Renal cortical epithelial cell (primary cell): ENCODE measurements at places on chromosomes 13 and 19. TPM values are rescaled to one million over a fixed set of nuclear protein-coding genes. Genes with fewer than 3 reads are reported as not detected.

APOC1 gene
- total RNA-seq, result 0.20 and 5.4 TPM in 2 replicates

RASAL3 gene
- 0.17 and 2.9 TPM in 2 replicates for total RNA-seq

SCN1B gene
- total RNA-seq, result 0.52 and 2.7 TPM in 2 replicates

SRRM5 gene
- total RNA-seq, result 0.05 TPM in 1 of 2 replicates, not detected in the other

POU2F2 gene
- total RNA-seq, result 0.25 TPM in 1 of 2 replicates, not detected in the other

LSM14A gene
- total RNA-seq, result 75.9 and 112 TPM in 2 replicates

TEKTIP1 gene
- not detected in 2 replicates for total RNA-seq

GAPDHS gene
- total RNA-seq, result not detected in 2 replicates

ZNF780B gene
- total RNA-seq, result 4.5 and 33.2 TPM in 2 replicates

LILRB5 gene
- not detected in 2 replicates for total RNA-seq

ZNF761 gene
- total RNA-seq, result 13.0 and 25.5 TPM in 2 replicates

COL5A3 gene
- not detected in 2 replicates for total RNA-seq

F10 gene
- 0.10 and 1.0 TPM in 2 replicates for total RNA-seq

CEACAM21 gene
- not detected in 2 replicates for total RNA-seq

ZNF442 gene
- total RNA-seq, result 4.2 and 8.8 TPM in 2 replicates

NOTCH3 gene
- total RNA-seq, result 2.6 and 6.1 TPM in 2 replicates

LILRB3 gene
- total RNA-seq, result not detected in 2 replicates

C5AR2 gene
- 0.30 TPM in 1 of 2 replicates, not detected in the other for total RNA-seq

ZNF208 gene
- 0.69 and 1.4 TPM in 2 replicates for total RNA-seq

GIPR gene
- total RNA-seq, result 0.50 and 1.0 TPM in 2 replicates

HSD17B14 gene
- 0.60 and 1.7 TPM in 2 replicates for total RNA-seq

IGFL3 gene
- total RNA-seq, result not detected in 2 replicates

SLC15A1 gene
- 1.4 and 4.9 TPM in 2 replicates for total RNA-seq

CC2D1A gene
- total RNA-seq, result 4.9 and 18.1 TPM in 2 replicates

F2RL3 gene
- 0.52 TPM in 1 of 2 replicates, not detected in the other for total RNA-seq

KLK12 gene
- not detected in 2 replicates for total RNA-seq
